ENCODE measurements at places on chromosomes 12 and 14. TPM values are rescaled to one million over a fixed set of nuclear protein-coding genes. Genes with fewer than 3 reads are reported as not detected.

Gene C12orf43
- total RNA-seq = 2.9 TPM

Gene EVL
- 9.1 TPM for total RNA-seq

Gene KRT3
- total RNA-seq = not detected

Gene DAO
- total RNA-seq = not detected

Gene SOAT2
- not detected for total RNA-seq
